ENCODE measurements at places on chromosomes 7 and 10.

GRCh38 chr7:33509206-33509605, 379.8 kb downstream of the BBS9 start:
- DNase-seq, result no peak

DNA sequence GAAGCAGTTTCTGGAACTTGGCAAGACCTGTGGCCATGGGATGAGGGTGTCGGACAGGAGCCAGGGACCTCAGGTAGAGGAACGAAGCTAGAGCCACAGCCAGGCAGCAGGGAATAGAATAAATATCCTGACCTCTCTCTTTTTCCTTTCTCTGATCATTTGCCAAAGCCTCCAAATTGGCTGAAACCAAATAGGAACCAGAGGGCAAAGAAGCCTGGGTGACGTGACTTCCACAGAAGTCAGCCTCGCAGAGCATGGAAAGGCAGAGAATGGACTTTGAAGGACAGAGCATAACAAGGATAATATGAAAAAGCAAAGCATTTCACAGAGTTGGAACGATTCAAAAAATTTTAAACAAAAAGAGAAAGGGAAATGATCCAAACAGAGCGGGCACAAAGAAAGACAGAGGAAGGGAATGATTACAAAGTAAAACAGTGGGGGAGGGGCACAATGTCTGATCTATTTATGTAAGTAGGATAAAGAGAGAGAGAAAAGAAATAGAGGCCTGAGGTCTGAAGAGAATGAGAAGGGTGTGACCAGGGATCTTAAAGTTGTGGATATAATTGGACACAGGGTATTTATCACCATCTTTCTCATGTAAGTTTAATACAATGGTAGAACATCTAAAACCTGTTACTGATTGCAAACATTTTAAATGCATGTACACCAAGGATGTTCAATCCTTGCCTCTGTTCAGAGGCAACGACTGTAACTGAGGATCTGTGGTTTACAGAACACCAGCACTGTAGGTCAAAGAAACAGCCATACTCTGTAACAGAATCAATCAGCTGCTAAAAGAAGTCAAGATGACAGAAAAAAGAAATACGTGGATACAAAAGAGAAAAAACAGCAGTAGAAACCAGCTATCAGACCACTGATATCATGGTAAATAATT, 4.5 kb upstream of the ZEB1 start:
- DNase-seq, result no peak

DNA sequence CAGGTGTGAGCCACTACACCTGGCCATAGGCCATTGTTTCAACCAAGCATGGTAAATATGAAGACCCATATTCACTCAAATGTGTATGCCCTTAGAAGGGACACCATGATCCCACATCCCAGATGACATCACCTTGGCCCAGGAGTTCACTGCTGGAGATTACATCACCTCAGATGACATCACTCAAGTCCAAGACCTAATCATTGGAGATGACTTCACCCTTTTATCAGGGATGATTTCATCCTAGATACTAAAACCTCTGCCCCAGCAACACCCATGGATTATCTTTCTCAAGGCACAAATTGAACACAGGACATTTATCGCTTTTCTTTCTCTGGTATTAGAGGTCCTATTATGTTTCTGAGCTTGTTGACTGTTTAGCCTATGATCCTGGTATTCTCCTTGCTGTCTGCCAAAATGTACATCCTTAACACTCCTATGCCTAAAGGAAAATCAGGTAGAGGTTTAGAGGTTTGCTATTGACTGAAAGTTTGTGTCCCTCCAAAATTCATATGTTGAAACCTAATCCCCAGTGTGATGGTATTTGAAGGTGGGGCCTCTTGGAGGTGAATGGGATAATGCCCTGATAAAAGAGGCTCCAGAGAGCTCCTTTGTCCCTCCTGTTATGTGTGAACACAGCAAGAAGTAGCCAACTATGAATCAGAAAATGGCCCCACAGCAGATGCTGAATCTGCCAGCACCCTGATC, 9.8 kb upstream of the CYP2C18 start:
- no peak for DNase-seq

DNA sequence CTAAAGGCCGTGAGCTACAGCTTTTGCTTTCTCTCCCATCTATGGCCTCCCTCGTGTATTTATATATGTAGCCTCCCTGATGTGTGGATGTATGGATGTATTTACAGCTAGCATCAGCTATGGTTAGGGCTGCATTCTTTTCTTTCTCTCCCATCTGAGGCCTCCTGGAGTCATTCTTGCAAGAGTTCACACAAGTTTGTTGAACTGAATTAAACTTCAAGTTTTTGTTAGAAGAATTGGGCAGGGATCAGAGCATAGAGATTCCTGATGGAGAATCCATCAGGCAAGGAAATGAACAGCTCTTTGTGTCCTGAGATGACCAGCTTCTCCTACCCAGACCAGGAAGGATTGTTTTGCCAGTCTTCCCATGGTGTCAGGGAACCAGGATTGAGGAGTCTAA, 60.3 kb downstream of the AHCYL2 start:
- no peak for DNase-seq

- DNase-seq, result no peak
Observed at GRCh38 chr7:143411976-143412708, 3.5 kb upstream of the EPHA1 start.

DNA sequence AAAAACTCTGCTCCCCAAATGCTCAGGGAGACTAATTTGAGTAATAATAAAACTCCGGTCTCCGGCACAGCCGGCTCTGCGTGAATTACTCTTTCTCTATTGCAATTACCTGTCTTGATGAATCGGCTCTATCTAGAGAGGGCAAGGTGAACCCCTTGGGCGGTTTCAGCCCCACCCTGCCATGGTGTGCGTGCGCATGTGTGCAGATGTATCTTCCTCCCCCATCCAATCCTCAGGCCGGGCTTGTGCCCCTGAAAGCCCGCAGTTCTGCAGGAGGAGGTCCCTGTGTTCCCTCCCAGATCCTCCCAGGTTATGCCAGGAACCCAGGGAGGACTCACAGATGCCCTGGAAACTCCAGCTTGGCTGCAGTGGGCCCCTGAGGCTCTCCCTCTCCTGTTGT, 48.3 kb upstream of the MYL10 start:
- no peak for DNase-seq

DNA sequence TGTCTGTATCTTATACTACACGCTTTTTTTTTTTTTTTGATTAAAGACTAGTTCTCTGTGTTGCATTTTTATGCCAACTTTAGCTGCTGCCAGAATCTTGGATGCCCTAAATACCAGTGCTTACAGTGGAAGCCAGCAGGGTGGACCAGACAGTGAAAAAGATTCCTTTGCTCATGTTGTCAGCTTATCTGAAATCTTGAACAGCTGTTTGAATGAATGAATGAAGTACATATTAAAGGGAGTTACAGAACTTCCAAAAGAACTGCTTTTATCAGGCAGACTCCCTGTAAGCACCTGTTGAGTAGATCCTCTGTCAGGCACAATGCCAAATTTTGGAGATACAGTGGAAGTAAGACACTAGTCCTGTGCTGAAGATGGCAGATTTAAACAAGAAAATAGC, 184.9 kb downstream of the PPP1R9A start:
- DNase-seq, result no peak

DNA sequence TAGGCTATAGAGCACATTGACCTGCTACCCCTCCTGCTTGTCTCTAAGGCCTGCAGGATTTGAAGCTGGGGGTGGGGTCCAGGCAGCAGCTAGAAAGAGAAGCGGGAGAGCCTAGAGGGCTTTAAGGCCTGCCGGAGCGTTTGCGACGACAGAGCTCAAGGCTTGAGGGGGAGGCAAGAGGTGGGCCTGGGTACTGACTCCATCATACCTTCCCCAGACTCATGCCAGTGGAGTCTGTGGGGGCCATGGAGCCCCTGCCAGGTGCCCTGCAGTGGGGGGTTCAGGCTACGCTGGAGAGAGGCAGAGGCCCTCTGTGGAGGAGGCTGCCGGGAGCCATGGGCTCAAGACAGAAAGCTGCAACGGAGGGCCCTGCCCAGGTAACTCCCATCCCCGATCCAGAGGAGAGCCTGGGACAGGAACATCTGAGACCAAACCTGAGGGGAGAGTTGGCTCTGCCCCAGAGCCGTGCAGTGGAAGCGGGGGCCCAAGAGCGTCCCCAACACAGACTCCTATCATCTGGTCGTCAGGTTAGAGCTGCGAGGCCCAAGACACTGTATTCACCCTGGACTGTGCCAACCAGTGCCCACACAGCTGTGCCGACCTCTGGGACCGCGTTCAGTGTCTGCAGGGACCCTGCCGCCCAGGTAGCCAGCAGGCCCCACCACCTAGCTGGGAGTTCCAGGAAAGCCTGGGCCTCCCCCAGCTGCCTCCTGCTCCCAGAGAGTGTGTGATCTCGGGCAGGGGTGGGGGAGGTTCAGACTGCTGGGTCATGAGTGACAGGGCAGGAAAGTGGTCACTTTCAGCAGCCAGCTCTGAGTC, 13.2 kb upstream of the ZNF862 start:
- no peak for DNase-seq

DNA sequence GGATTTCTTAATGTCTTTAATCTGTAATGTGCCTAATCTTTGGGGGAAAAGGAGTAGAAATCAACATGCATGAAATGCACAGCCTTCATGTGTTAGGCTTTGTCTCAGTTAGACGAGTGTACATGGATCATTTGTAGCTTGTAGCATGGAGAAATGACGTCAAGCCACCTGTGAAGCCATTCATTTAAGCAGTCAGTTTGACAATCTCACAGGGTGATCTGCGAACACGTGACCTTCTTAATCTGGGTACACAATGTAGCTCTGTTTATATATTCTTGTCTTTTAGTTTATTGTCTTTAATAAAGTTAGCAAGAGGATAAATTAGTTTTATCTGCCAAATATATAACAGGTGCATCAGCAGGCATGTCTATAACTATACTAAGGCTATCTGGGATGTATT, 351.9 kb upstream of the LRGUK start:
- DNase-seq, result no peak

DNA sequence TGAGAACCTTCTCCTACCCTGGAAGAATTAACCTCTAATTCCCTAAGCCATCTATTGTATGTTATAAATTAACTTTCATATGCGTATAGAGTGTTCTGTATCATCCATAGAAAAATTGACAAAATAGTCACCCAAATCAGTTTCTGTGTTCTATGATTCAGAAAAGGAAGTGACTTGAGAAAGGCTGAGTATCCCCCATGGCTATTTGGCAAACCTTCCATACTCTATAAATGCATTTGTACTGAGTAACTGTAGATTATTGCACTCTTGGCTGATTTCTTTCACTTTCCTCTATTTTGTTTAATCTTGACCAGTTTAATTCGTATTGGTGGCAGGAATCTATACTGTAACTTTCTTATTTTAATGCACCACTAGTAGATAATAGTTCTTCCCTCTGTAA, 182.2 kb downstream of the HTR7 start:
- DNase-seq, result peak; percentile 41

Data from stromal cell of bone marrow (primary cell).